ENCODE measurements at places on chromosomes 16 and 17.
A peak's percentile ranks its signal among the peaks of the same experiment; 100 is the strongest.

DNA sequence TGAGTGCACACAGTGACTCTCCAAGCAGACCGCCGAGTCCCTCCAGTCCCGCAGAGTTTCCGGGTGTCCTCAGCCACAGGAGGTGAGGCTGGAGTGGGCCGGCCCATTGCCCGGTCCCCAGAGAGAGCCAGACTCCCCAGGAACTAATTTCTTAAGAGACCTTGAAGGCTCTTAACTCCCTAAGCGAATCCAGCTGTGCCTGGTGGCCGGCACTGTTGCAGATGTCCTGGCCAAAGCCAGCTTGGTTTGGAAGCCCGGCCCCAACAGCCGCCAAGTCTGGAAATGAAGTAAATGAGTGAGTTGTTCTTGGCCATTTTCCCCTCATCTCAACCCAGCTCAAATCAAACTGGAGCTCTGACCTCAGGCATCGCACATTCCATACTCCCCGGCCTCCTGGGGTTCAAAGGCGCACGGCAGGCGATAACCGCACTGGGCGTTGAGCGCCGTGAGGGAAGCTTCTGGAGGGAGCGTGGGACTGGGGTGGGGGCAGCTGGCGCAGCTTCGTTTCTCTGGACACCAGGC is 42.0 kb downstream of the CMIP start:
- DNase-seq: no peak

- no peak for DNase-seq
Observed at GRCh38 chr17:76008208-76008607, 7.6 kb downstream of the CDK3 start.

DNA sequence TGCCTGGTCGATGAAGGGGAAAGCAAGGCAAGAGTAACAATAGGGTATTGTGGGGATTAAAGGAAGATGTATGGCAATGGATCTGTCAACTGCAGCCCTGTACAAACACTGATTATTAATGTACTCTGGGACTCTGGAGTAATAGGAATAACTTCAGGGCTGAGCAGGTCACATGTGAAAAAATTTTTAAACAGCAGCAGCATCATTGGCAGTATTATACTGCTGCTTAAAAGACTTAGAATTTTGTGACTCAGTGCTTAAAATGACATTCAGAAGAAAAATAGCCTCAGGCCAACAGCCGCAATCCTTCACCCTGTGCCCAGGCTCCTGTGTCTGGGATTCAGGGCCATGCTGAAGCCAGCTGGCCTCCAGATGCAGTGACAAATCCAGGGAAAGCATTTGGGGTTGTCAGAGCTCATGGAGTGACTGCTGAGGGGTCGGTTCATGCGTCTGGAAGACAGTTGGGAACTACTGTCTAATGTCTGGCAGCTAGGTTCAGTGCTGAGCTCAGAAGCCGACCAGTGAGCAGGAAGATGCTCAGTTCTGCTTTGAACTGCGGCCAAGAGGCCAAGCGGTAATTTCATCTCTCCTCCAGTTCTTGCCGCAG is 22.2 kb downstream of the TEX2 start:
- no peak for DNase-seq

- DNase-seq: no peak
Observed at GRCh38 chr17:78230996-78231935, at the start of gene TMEM235. Gene TMEM235, plus strand, starts transcription at chr17:78231631. Its CDS starts 393 bp downstream, at chr17:78232024.

GRCh38 chr17:8345052-8345690 is 5.5 kb downstream of the ODF4 start:
- no peak for DNase-seq

DNA sequence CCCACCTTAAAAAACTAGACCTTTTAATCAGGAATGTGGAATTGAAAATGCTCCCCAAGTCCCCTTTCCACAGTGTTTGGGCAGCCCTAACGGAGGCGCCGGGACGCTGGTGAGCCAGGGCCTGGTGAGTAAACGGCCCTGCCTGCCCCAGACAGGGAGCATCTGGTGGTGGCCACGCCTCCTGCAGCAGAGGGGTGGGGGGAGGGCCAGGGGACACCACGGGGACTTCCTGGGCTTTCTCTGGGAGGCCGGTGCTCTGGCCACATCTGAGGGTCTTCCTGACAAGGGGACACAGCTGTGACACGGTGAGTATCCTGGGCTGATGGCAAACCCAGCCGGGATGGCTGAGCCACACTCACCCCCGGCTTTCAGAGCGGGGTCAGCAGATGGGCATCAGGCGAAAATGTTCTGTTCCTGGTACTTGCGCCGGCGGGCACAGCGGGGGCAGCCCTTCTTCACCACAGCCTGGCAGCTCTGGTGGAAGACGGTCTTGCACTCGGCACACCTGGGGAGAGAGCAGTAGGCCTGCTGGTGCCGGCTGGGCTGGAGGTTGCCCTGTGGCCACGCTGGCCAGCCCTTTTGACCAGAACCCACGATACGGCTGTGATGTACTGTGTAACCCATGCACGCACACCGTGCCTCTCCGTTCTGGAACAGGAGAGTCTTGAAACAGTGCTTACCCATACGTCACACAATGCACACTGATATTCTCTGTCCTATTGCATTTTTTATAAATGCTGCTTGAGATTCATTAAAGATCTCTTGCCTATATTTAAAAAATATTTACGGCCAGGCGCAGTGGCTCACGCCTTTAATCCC is 5.0 kb upstream of the ARHGAP27 start:
- DNase-seq: no peak

DNA sequence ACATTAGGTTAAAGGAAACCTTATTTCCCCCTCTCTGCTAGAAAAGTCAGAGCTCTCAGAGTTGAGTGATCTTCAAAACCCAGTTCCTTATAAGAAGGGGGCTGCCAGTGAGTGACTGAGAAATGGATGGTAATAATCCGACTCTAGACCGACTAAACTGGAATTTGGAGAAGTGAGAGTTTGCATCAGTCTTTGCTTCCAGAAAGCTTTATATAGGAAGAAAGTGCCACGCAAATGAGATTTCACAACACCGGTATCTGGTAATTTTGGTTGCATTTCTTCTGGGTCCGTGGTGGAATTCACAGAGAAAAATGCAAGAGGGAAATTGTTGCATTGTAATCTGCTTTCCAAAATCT is 271.4 kb downstream of the MAF start:
- no peak for DNase-seq

GRCh38 chr16:84358601-84359295 is 9.6 kb upstream of the ATP2C2 start:
- no peak for DNase-seq

GRCh38 chr16:68660359-68660795 is 15.3 kb downstream of the CDH3 start:
- DNase-seq: no peak

GRCh38 chr17:73179387-73179786 is 13.5 kb upstream of the COG1 start:
- no peak for DNase-seq

DNA sequence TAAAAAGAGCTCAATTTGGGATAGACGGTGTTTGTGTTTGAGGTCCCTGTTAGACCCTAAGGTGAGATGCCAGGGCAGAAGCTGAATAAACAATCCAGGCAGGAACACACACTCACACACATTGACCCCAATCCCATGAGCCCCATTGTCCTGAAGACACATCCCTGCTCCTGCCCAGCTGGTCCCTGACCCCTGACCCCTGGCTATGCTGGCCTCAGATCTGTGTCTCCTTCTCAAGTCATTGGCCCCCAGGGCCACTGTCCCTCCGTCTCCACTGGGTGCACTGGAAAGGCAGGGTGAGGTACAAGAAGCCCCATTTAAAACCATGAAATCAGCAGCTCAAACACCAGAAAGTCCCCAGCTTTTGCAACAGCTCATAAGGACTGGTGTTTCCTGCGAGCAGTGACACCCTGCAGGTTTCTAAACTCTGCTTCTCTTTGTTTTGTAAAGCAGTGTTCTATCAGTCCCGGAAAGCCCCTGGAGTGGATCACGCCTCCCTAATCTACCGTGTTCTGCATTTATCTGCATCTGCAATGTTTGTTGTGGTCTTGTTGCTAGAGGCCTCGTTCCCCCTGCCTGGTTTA is 18.0 kb upstream of the ASGR2 start:
- DNase-seq: peak; percentile 23

DNA sequence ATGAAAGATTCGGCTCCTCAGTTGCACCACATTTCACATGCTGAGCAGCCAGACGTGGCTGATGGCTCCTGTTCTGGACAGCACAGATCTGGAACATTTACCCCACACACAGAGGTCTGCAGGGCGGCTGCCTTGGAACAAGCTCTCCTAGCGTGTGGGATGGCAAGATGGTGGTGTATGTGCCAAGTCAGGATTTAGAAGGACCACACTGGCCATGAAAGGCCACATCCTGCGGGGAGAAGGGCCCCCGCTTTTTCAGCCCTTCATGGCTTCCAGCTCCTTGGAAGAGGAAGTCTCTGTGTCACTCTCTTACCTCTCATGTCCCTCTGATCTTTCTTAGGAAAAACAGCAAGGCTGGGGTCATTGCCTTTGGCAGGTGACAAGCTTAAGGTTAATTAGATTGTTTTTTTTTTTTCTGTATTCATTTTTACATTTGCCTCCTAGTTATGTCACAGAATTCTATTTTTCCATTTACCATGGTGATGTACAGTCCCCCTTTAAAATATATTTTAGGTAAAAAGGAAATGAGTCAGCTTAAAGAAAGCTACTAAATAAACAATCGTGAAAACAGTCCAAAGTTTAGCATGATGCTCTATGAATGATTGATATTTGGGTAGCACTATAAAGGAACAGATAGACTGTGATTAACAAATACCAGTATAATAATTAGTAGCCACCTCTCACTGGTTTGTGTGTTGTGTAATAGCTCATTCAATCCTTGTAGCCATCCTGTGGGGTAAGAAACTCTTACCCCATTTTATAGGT is 396.6 kb downstream of the CPPED1 start:
- DNase-seq: no peak

DNA sequence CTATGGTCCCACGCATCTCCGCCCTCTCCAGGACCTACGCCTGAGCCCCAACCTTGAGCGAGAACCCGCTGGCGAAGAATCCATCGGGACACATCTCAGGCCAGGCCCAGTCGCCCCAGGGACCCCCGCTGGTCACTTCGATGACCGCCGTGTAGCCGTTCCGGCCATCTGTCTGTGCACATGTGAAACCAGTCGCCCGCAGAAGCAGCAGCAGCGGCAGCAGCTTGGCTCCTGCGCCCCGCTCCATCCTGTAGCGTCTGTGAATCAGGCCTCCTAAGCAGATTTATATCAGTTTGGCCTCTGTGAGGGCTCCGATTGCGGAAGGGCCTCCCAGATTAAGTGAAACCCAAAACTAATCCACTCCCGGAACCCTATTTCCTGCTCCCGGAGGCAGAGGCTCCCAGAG is at the start of gene VMO1:
Gene VMO1, minus strand, starts transcription at position 259 of the 406 bp plus-strand sequence. Its CDS starts 12 bp downstream, at position 247.
- DNase-seq: no peak

DNA sequence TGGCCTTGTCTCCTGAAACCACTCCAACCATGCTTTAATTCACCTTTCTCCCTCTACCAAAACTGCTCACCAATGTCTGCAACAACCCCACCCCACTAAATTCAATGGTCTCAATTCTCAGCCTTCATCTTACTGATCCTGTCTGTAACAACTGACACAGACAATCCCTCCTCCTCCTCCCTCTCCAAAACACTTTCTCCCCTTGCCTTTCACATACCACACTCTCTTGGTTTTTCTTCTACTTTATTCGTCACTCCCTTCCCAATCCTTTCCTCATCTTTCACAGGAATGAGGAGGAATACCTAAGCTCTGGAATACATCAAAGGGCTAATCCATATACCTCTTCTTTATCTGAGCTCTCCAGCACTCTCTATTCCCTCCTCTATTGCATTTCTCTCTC is 65.4 kb downstream of the STH start:
- DNase-seq: no peak

DNA sequence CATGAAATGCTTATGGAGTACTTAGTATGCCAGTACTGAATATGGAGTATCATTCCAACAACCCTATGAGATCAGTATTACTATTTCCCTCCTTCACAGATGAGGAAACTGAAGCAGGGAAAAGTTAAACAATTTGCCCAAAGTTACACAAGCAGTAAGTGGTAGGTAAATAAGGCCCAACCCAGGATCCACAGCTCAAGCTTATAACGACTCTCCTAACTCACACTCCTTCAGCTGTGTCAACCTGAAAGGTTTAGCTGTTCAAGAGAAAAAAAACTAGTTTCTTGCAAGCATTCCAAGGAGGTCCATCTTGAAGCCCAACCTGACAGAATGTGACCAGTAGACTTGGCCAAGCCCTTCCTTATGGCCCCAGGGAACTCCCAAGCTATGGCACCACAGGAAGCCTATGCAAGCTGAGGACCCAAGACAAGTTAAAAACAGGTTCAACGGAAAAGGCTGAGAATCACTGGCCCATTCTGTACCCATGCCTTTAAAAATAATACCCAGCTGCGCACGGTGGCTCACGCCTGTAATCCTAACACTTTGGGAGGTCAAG is 6.5 kb downstream of the CRK start:
- DNase-seq: no peak

- DNase-seq: no peak
Observed at GRCh38 chr17:6040504-6040903, 29.7 kb upstream of the WSCD1 start.

DNA sequence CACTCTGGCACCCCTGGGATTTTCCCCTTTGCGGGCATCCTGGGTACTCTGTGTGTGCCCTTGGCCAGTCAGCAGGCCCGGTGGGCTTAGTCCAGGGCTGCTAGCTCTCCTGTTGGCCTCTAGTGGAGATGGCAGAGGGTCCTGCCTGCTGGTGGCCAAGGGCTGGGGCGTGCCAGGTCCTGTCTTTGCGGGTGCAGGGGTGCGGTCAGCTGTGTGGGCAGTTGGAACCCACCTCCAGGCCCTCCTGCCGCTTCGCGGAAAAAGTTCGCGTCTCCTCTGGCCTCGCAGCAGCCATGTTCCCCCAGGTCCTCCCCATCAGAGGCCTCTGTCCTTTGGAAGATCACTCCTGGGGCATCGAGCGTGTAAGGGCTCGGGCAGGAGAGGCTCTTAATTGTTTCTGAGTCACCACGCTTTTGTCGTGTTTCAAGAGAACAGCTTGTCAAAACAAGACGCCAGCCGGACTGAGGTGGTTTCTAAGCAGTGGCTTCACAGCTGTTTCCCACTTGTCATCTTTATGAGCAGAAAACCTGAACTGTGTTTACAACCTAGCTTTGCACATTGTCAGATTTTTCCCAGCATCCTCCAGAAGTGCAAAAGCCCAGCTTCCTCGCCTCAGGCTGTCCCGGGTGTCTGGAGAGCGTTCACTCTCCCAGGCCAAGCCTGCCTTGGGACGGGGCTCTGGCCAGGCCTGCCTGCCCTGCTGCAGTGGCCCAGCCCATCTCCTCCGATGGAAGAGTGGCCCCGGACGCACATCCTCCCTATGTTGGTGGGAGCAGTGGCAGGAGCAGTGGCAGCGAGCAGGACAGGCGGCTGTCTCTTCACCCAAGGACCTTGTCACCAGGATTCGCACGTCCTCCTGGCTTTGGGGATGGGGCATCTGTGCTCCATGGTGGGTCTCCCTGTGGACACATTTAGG is 5.0 kb upstream of the DNASE1L2 start:
- DNase-seq: no peak
